CD4-positive, alpha-beta T cell treated with Interleukin-4 for 1 hour (primary cell): ENCODE measurements at places on chromosomes 12 and 14.

DNA sequence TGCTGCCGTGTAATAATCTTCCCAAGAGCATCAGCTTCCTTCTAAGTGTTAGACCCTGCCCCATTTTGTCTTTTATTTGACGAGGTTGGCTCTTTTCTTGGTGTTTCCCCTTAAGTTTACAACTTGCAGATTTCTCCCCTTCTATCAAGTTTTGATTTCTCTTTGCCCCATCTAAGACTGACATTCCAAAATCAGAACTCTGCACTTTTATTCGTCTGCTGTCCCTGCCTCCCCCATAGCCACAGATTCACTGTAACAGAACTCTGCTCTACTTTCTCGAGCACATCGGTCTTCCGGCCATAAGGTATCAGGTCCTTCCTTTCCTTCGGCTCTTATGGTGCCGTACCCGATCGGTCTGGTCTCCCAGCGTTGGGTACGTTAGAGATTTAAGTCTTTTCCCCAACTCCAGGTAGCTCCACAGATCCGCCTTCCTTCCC is 563 bp downstream of the DCP1B start:
- DNase-seq: no peak

GRCh38 chr12:56629459-56630179 is 507 bp downstream of the BAZ2A start:
- peak; percentile 61 for DNase-seq

DNA sequence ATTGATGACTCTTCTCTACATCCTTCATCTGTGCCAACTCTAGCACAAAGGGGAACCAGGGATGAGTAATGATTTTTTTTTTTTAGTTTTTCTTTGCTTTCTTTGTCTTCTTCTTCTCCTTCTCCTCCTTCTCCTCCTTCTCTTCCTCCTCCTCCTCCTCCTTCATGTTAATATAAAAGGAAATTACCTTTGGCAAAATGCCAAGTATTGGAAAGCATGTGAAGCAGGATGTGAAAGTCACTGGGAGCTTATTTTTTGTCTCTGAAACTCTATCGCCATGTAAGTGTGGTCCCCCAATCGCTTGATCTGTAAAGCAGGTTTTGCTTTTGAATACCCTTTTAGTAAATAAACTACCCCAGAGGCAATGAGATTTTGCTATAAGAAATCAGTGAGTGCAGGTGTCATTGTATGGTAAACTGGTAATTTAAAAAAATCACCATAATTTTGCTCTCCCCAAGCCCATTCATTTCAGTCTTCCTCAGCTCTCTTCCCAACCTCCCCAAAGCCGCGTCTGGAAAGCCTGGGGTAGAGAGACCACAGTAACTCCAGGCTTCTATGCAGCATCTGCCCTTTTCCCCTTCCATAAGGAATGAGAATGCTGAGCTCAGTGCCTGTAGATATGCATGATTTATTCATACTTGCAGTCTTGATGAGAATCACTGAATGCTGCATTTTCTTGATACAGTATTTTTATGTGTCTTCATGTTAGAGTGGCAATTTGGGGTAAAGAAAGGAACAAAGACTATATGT is 388.7 kb downstream of the TMEM117 start:
- DNase-seq: no peak

GRCh38 chr12:105030820-105031807 is 45.0 kb downstream of the NOPCHAP1 start:
- no peak for DNase-seq

DNA sequence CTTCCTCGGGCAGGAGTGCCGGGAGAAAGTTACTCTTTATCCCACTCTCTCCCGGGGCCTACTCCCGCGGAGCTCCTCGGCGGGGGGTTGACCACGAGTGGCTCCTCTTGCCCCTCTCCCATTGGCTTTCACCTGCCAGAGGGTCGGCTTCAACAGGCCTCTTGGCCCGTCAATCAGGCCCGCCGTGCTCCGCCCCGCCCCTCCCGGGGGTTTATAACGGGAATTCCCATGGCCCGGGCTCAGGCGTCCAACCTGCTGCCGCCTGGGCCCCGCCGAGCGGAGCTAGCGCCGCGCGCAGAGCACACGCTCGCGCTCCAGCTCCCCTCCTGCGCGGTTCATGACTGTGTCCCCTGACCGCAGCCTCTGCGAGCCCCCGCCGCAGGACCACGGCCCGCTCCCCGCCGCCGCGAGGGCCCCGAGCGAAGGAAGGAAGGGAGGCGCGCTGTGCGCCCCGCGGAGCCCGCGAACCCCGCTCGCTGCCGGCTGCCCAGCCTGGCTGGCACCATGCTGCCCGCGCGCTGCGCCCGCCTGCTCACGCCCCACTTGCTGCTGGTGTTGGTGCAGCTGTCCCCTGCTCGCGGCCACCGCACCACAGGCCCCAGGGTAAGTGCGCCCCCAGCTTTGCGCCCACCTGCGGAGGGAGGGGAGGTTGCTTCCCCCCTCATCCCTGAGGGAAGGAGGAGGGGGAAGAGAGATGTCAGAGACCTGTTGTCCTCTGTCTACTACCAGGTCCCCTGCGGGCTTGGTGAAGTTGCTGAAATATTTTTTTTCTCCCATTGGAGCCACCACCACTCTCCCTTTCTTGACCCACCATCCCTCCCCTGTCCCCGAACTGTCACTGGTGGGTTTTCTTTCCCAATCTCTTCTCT is at the start of gene SMOC1:
TSS of gene SMOC1 (plus strand) at position 242 of the 869 bp plus-strand sequence. CDS start at position 505, 263 bp downstream.
- DNase-seq: no peak

DNA sequence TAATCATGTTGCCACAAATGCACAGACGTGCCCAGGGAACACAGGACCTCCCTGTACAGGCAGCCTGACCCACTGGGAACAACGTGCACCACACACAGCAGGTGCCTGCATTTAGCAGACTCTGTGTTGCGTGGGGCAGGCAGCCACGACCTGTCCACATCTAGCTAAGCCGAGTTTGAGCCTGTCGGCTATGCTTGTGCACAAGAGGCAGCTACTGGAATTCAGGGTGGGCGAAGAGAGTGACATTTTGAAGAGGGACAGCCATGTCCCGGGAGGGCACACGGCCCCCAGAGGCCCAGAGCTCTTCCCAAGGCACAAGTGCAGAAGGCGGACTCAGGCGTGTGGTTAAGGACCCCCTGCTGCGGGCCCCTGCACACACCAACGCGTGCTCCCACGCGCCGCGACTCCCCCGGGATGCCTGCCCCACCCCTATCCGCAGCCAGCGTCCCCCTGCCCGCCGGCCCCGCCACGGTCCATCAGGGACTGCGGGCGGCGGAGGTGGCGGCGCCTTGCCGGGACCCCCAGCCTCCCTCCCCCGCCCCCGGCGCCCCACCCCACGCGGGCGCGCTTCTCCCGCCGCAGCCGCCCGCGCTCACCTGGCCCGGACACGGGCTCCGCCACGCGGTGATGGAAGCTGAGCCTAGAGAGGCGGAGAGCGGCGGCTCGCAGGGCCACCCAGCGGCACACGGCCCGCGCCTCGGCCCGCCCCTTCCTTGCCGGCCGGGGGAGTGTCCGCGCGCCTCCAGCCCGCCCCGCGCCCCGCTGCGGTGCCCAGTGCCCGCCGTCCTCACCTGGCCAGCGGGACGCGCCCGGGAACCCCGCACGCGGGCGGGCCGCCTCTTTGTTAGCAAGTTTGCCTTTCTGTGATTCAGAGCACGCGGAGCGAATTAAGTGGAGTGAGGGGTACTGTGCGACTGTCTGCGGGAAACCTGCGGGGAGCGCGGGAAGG is 125.3 kb upstream of the PRMT8 start:
- no peak for DNase-seq

DNA sequence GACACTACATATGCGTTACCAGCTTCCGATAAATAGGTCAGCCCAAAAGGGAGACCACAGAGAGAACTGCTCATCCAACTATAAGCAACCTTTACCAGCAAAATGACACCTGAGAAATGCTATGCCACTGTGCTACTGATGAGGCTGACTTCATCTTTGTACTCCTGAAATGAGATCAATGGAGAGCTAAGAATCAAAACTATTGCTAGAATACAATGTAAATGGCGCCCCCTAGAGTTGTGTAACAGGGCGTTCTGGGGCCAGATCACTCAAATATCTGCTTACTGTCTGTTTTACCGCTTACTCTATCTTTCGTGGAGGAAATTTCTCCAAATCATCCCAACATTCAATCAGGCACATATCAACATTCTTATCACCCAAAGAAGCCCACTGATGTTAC is 4.6 kb downstream of the ZNF384 start:
- DNase-seq: peak; percentile 53
